ENCODE measurements at places on chromosomes 1 and 21.

DNA sequence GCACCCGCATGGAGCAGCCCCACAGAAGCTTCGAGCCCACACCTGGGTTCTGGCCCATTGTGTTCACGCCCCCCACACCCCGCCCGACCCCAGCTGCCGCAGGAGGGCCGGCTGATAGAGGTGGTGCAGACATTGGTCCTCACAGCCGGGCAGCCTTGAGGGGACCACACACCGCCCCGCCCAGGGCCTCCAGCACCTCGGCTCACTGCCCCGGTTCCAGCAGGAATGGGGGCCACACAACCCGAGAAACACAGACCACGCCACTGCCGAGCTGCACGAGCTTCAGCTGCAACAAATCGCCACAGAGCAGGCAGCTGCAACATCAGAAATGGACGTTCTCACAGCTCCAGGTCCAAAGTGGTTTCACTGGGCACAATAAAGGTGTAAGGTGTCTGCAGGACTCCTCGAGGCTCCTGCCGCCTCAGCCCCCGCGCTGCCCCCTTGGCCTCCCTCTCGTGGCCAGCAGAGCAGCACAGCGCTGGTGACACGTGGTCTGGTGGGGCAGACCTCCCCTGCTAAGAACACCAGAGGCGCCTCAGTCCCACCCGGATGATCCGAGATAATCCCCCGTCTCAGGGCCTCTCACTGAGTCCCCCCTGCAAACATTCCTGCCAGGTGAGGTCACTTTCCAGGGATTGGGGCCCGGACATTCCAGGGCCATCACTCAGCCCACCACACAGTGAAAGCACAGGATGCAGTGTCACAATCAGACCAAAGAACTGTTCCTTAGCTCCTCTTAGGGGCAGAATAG lies 62.3 kb upstream of the ADARB1 start:
- H3K4me1 ChIP-seq: peaks cover 9% of the 10 kb centered on the region
- H3K36me3 ChIP-seq: no peaks in the 10 kb centered on the region
- no peak for DNase-seq

DNA sequence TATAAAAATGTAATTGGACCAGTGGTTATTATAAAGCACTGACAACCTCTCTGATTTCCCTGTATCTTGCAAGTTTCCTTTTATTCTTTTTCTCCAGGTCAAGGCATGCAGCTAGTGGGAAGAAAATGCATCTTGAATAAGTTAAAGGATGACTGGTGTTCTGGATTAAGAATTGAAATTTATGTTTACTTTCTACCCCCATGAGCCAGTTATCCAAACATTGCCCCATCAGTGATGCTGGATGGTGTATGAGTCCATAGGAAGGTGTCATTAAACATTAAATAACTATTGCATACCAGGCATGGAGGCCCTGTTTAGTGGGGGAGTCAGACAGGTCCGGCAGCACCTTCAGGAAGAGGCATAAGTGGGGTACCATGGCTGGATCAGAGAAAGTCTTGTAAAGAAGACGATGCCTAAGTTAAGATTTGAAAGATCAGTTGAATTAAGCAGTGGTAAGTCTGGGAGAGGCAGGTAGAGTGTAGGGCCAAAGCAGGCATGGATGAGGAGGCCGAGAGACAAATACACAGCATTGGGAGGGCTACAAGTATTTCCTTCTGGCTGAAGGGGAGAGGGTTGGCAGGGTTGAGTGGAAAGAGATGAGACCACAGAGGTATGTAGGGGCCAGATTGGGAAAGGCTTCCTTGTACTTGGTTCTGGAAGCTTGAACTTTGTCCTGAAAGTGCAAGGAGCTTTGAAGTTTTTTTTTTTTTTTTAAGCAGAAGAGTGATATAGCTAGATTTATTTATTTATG lies 5.7 kb downstream of the SZRD1 start:
- H3K27me3 ChIP-seq: no peaks in the 10 kb centered on the region
- DNase-seq: no peak
- peaks cover 15% of the 10 kb centered on the region for H3K4me1 ChIP-seq
- H3K36me3 ChIP-seq: peaks cover 24% of the 10 kb centered on the region

- H3K27me3 ChIP-seq: no peaks in the 10 kb centered on the region
- H3K4me1 ChIP-seq: no peaks in the 10 kb centered on the region
- H3K4me3 ChIP-seq: no peak overlapping the region
- H3K36me3 ChIP-seq: no peaks in the 10 kb centered on the region
- DNase-seq: no peak
Observed at GRCh38 chr1:115288591-115289198, 49.4 kb downstream of the NGF start.

- no peak for DNase-seq
- H3K4me1 ChIP-seq: peaks cover 7% of the 10 kb centered on the region
- no peaks in the 10 kb centered on the region for H3K36me3 ChIP-seq
Observed at GRCh38 chr21:42317826-42318746, 2.9 kb upstream of the TFF3 start.

- H3K27me3 ChIP-seq: no peaks in the 10 kb centered on the region
- no peak overlapping the region for H3K27ac ChIP-seq
- no peak for DNase-seq
- H3K4me3 ChIP-seq: no peak overlapping the region
Observed at GRCh38 chr1:58477390-58477789, 69.1 kb downstream of the OMA1 start.

- no peak overlapping the region for H3K4me3 ChIP-seq
- DNase-seq: peak; percentile 55
Observed at GRCh38 chr1:110136911-110137310, 13.4 kb upstream of the SLC6A17 start.

- peak overlapping the region; percentile 94 for H3K4me3 ChIP-seq
- H3K27me3 ChIP-seq: no peaks in the 10 kb centered on the region
- peaks cover 21% of the 10 kb centered on the region for H3K4me1 ChIP-seq
- H3K27ac ChIP-seq: no peak overlapping the region
- no peak for DNase-seq
- H3K36me3 ChIP-seq: peaks cover 15% of the 10 kb centered on the region
Observed at GRCh38 chr1:228488125-228488817, 1.1 kb downstream of the RNF187 start.

GRCh38 chr1:61680500-61680899 lies 44.4 kb downstream of the TM2D1 start:
- H3K4me3 ChIP-seq: no peak overlapping the region
- H3K27me3 ChIP-seq: no peaks in the 10 kb centered on the region
- no peak overlapping the region for H3K27ac ChIP-seq

GRCh38 chr1:198283222-198283621 lies 126.4 kb downstream of the NEK7 start:
- no peak overlapping the region for H3K4me3 ChIP-seq
- no peaks in the 10 kb centered on the region for H3K4me1 ChIP-seq
- DNase-seq: no peak
- H3K36me3 ChIP-seq: no peaks in the 10 kb centered on the region
- H3K27ac ChIP-seq: no peak overlapping the region

- DNase-seq: no peak
- H3K36me3 ChIP-seq: no peaks in the 10 kb centered on the region
- H3K4me3 ChIP-seq: no peak overlapping the region
- H3K27me3 ChIP-seq: no peaks in the 10 kb centered on the region
Observed at GRCh38 chr1:85406887-85407533, 57.9 kb downstream of the DDAH1 start.

GRCh38 chr1:86757272-86757984 lies 53.1 kb downstream of the SH3GLB1 start:
- no peaks in the 10 kb centered on the region for H3K27me3 ChIP-seq
- no peaks in the 10 kb centered on the region for H3K36me3 ChIP-seq
- no peak for DNase-seq
- H3K4me1 ChIP-seq: no peaks in the 10 kb centered on the region

GRCh38 chr21:38404177-38404576 lies 94.1 kb downstream of the ERG start:
- H3K27ac ChIP-seq: no peak overlapping the region
- no peak for DNase-seq
- H3K4me3 ChIP-seq: no peak overlapping the region
- peaks cover 29% of the 10 kb centered on the region for H3K4me1 ChIP-seq

DNA sequence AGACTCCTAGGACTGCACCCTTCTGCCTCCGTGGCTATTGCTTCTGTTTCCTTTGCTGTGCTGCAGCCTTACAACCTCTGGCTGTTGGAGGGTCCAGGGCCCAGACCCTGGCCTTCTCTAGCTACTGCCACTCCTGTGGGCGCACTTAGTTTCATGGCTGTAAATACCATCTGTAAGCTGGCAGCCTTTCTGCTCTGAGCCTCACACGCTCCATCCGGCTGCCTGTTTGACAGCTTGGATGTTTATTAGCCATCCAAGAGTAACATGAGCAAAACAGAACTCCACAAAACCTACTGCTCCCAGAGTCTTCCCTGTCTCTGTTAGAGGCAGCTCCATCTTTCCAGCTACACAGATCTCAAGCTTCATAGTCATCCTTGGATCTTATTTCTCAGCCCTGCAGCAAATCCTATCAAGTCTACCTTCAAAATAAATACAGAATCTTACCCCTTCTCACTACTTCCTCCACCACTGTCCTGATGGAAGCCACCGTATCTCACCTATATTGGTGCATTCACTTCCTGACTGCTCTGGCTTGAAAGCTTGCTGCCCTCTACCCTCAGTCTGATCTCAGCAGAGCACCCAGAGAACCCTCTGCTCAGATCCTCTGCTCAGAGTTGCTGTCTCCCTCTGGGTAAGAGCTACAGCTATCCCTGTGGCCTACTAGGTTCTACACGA lies 19.1 kb downstream of the SLC25A33 start:
- H3K36me3 ChIP-seq: peaks cover 17% of the 10 kb centered on the region
- no peak overlapping the region for H3K4me3 ChIP-seq
- no peak for DNase-seq
- no peaks in the 10 kb centered on the region for H3K27me3 ChIP-seq
- peak overlapping the region; percentile 72 for H3K27ac ChIP-seq
- H3K4me1 ChIP-seq: peaks cover 42% of the 10 kb centered on the region

DNA sequence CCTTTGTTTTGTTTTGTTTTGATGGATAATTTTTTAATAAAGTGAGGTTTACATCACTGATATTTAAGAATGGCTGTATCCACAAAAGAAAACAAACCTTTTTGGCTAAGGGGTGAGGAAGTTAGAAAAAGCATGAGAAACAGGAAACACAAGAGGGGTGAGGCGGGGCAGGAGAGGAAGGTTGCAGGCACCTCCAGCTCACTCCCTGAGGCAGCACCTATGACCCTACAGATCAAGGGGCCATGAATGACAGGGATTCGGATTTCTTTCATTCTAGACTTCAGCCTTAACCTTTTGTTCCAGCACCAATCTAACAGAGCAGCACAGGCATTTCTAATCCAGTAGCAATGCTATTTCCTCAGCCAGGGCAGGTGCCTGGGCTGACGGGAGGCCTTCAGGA lies 4.4 kb downstream of the CLCA4 start:
- no peak for DNase-seq
- no peaks in the 10 kb centered on the region for H3K4me1 ChIP-seq

DNA sequence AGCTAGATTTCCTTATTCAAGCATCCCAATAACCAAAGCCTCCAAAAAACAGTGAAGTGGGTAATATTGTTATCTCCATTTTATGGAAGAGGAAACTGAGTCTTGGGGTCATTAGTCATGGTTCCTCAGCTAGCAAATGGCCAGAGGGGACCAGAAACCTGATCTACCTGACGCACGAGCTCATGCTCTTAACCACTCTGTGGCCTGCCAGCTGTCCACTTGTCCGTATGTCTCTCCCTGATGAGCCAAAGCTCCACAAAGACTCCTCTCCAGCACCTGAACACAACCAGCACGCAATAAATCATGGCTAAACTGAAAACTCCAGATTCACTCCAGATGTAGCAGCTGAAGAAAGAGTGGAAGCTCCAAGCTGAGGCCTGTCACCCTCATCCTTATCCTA lies 5.8 kb downstream of the CAPN8 start:
- H3K36me3 ChIP-seq: no peaks in the 10 kb centered on the region
- H3K27me3 ChIP-seq: no peaks in the 10 kb centered on the region
- no peak overlapping the region for H3K4me3 ChIP-seq
- DNase-seq: no peak
- no peaks in the 10 kb centered on the region for H3K4me1 ChIP-seq
- no peak overlapping the region for H3K27ac ChIP-seq

GRCh38 chr1:40784141-40784770 lies 669 bp downstream of the KCNQ4 start:
- no peaks in the 10 kb centered on the region for H3K36me3 ChIP-seq
- no peak for DNase-seq
- peaks cover 48% of the 10 kb centered on the region for H3K27me3 ChIP-seq
- H3K4me3 ChIP-seq: peak overlapping the region; percentile 53
- H3K27ac ChIP-seq: no peak overlapping the region

GRCh38 chr1:215458104-215458503 lies 109.0 kb upstream of the KCTD3 start:
- H3K4me3 ChIP-seq: no peak overlapping the region
- H3K27me3 ChIP-seq: no peaks in the 10 kb centered on the region
- H3K27ac ChIP-seq: no peak overlapping the region
- H3K4me1 ChIP-seq: no peaks in the 10 kb centered on the region
- no peak for DNase-seq

DNA sequence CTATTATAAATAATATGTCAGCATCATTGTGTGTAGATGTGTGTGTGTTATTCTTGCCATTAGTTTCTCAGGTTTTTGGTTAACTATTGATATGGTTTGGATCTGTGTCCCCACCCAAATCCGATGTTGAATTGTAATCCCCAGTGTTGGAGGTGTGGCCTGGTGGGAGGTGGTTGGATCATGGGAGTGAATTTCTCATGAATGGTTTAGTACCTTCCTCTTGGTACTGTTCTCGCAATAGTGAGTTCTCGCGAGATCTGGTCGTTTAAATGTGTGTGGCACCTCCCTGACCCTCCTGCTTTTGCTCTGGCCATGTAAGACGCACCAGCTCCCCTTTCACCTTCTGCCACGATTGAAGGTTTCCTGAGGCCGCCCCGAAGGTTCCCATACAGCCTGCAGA lies 9.6 kb upstream of the POFUT2 start:
- no peak overlapping the region for H3K27ac ChIP-seq
- no peak overlapping the region for H3K4me3 ChIP-seq
- H3K36me3 ChIP-seq: no peaks in the 10 kb centered on the region
- peaks cover 34% of the 10 kb centered on the region for H3K4me1 ChIP-seq

DNA sequence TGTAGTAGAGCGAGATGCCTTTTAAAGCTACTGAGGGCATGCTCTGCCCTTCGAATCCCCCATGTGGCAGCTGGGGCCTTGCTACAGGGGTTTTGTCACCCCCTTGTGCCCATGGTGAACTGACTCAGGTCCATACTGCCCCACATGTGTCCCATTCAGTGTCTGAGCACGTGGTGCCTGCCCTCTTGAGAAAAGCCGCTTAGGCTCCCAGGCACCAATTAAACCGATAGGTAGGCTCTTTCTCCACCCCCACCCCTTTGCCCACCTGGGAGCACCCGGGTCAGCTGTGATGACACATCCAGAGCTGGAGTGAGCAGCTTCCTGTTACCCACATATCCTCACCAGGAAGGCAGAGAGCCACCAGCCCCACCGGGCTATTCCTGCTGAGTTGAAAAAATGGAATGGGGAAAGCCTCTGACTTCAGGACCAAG lies 30.5 kb downstream of the TMCC2 start:
- DNase-seq: no peak
- no peaks in the 10 kb centered on the region for H3K36me3 ChIP-seq
- H3K4me3 ChIP-seq: no peak overlapping the region
- H3K27ac ChIP-seq: no peak overlapping the region
- H3K4me1 ChIP-seq: peaks cover 39% of the 10 kb centered on the region
